ENCODE measurements at places on chromosomes 3 and 15.

- peak; percentile 26 for DNase-seq
These were observed at the start of gene DUSP7 for GRCh38 chr3:52056521-52056967. Gene DUSP7 (minus strand): TSS chr3:52056571. CDS start chr3:52056366, 205 bp downstream.

- no peak for DNase-seq
These were observed 153.4 kb downstream of the LMLN start for GRCh38 chr3:198113206-198114053.

DNA sequence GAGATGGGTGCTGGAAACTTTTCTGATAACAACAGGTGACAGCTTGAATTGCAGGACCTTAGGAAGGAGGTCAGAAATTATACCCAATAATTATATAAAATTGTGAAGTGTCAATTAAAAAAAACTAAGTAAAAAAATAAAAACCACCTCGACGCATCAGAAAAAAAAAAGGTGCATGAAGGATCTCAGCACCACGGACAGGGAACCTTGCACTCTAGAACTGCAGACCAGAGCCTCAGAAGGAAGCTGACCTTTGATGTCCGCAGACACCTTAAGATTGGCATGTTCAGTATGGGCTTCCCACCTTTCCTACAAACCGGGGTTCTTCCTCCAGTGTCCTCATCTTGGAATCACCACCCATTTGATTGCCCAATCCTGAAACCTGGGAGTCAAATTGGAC, 60.9 kb downstream of the SCN10A start:
- no peak for DNase-seq

- DNase-seq = no peak
These were observed 86.2 kb downstream of the TGFBR2 start for GRCh38 chr3:30692498-30693130.

DNA sequence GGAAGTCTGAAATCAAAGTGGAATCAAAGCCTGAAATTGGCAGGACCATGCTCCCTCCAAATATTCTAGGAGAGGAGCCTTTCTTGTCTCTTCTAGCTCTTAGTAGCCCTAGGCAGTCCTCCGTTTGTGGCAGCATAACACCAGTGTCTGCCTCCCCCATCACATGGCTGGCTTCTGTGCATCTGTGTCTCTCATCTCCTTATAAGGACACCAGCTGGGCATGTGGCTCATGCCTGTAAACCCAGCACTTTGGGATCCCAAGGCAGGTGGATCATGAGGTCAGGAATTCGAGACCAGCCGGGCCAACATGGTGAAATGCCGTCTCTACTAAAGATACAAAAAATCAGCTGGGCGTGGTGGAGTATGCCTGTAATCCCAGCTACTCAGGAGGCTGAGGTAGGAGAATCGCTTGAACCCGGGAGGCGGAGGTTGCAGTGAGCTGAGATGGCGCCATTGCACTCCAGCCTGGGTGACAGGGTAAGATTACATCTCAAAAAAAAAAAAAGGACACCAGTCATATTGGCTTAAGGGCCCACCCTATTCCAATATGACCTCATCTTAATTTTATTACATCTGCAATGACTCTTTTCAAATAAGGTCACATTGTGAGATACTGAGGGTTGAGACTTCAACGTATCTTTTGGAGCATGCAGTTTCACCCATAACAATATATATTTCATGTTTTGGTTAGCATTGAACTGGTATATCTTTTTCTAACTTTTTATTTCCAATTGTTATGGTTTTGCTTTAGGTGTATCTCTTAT, 148.0 kb upstream of the TPM1 start:
- DNase-seq = no peak

DNA sequence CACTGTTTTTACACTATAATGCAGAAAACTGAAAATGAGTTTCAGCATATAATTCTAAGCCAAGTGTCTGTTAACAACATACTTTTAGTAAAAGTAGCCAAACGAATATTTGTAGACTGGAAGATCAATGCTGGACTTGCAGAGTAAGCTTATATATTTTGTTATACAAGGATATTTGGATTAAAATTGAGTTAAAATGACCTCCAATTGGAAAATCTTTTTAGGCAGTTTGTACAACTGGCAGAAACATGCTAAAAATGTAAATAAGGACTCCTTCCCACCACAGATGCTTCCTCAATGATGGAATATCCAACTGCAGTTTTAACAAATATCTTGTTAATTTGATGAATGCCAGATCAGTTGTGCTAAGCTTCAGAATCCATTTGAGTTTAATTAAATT, 25.3 kb downstream of the ZBBX start:
- DNase-seq = no peak

DNA sequence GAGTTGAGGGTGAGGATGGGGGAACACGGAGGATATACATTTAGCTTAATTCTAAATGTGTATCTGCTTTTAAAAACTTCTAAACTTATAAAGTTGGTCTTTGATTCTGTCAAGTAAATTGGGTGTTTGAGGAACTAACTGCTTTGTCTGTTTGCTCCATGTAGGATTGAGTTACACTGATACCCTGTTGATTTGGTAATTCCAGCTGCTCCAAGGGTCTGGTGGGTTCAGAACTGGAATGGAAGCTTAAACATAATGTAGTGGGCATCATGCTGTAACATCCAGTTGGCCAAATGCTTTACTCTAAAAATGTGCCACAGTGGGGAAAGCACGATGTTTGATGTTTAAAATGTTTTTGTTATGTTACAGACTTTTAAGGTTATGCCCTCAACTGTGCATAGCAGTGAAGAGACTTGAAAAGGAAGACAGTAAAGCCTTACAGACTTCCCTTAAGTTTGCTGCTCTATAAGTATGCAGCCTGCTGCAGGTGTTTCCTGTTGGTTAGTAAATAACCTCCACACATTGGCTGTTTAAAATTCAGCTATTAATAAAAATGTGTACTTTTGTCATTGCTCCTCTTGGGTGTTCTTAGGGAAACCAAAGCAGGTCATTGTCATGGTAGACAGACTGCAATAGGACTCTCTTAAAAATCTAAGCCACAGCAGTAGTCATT, 5.9 kb upstream of the EDEM1 start:
- no peak for DNase-seq

- no peak for DNase-seq
These were observed 168.7 kb downstream of the GREM1 start for GRCh38 chr15:32886459-32886858.

DNA sequence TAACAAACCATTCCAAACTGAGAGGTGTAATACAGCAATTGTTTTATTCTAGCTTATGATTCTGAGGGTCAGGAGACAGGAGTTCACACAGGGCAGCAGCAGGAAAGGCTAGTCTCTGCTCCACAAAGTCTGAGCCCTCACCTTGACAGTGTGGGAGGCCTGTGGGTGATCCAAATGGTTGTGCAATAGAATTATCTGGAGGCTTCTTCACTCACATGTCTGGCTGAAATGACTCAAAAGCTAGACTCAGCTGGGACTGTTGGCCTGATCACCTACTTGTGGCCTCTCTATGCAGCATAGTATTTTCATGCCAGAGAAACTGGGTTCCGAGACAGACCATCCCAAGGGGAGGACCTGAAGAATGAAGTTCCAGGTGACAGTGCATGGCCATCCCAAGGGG, 233.9 kb upstream of the UBE2E2 start:
- no peak for DNase-seq

DNA sequence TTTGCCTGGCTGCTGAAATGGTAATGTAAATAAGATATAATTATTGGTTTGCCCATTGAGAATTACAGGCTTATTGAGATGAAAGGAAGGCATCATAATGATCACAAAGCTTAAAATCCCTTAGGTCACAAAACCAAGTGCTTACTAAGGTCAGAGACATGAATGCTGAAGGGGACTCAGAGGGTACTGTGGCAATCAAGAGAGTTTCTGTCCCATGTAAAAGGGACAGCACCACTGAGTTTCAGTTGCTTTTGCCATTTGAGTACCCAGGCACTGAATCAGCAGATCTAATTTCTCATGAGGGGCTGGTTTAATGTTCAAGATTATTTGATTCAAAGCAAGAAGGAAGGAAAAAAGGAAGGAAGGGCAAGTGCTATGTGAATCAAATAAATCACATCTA, 127.0 kb downstream of the PLOD2 start:
- DNase-seq = no peak

- DNase-seq = no peak
These were observed 66.2 kb downstream of the SAMMSON start for GRCh38 chr3:70065696-70066253.

- DNase-seq = peak; percentile 13
These were observed 95.4 kb downstream of the HCN4 start for GRCh38 chr15:73273181-73274002.

DNA sequence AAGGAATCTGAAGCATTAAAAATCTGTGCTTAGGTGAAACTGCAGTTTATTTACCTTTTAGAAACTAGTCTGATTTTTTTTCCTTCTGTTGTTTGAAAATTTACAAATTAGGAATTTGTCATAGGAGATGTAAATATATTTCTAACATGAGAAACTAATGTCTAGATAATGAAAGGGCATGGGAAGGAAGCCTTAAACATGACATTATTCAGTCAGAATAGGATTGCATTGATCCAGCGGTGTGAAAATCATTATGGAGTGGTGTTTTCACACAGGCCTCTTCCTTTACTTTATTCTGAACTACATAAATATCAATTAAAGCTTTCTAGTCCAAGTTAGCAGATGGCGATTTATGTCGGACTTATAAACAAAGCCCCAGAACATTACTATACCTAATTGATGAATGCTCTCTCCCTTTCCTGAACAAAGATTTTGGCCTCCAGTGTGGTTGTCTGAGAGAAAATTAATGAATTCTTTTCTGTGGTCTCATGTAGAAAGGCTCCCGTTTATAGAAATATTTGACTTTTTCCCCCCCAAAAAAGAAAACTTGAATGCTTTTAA, 37.9 kb downstream of the FNDC3B start:
- no peak for DNase-seq

DNA sequence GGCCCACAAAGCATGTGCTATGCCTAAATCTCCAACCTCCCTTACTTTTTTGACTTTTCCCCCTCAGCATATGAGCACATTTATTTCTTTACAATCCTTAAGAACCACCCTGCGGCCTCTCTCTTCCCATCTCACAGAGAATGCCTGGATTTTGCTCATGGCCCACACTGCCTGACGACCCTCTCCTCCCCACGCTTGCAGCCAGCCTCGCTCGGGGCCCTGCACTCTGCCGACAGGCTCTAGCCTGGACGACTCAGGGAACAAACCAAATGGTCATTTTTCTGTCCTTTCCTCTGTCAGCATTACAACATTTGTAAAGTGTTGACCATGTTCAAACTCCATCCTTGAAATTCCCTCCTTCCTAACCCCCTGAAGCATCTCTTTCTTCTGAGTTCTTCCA, 11.7 kb downstream of the HES1 start:
- DNase-seq = no peak

GRCh38 chr15:88011533-88011932, 245.0 kb downstream of the NTRK3 start:
- no peak for DNase-seq

DNA sequence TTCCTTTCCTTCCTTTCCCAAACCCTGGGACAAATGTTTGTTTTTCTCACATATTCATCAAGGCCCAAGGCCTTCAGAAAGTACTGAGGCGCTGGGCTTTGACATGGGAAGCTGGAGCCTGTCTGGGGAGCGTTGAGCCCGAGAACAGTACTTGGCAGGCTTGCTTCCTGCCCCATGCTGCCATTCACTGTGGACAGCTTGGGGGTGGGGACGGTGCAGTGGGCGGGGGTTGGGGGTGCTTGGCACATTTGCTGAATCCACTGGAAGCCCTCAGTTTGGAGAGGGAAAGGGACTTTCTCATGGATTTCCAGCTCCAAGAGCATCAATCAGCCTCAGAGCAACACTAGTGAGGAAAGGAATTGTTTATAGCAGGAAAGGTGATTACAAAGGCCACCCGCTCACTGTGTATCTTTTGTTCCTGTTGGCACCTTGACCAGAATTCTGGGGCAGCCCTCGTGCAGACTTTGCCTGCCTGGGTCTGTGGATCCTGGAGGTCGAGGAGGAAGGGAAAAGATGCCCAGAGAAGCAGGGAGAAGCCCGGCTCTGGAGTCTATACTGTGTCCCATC, 199.8 kb upstream of the RGMA start:
- no peak for DNase-seq

DNA sequence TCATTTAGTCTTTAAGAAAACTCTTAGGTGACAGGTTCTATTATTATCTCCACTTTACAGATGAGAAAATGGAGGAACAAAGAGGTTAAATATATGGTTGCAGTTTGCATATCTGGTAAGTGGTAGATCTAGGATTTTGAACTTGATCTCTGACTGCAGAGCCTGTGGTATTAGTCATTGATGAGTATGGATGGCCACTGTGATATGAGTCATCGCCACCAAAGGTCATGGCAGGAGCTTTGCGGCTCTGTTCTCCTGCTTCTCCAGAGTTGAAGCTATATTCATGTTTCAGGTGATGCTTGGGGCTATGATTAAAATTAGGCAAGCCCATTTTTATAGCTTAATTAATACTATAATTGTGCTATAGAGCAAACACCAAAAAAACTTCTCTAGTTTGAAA, 306.2 kb upstream of the DPPA4 start:
- no peak for DNase-seq

DNA sequence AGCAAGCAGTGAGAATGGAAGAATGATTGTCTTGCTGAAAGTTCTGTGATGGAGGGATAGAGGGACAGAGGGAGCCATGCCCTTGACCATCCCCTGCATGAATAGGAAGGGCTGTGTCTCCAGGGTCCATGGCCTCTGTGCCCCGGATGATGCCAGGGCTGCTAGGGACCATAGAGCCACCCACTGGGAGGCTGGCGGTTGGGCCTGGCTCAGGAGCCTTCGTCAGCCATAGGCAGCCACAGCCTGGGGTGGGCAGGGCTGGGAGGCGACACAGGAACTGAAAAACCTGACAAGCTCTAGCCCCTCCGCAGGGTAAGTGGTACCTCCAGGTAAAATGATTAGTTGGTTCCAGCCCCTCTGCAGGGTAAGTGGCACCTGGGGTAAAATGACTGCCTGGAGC, 19.1 kb upstream of the LAMP3 start:
- DNase-seq = no peak

DNA sequence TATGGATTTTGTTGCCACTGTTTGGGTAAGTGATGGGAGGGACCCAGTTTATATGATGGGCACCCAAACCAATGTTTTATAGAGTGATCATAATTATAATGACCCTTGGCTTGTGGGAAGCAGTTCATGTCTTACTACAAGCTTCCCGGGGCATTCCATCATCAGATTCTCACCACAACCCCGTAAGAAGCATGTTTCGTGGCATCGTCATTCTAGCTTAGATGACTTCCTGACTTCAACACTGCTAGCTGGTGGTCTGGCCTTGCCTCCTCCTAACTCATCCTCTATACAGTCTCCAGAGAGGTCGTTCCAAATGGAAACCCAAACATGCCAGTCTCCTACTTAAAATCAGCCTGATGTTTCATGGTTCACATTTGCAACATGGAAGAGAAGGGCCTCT, 226.9 kb downstream of the ADAMTS9 start:
- DNase-seq = peak; percentile 77

DNA sequence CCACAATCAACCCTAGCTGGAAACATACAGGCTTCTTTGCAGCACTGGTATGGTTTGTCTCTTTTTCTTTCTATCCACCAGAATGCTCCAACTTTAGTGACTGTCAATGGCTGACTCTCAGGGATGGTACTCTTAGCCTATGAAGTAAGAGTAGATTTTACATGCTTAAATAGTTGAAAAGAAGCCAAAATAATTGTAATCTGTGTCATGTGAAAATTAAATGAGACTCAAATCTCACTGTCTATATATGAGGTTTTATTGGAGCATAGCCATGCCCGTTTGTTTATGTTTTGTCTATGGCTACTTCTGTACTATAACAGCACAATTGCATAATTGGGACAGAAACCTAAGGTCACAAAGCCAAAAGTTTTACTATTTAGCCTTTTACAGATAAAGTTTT, 29.1 kb upstream of the PDZRN3 start:
- DNase-seq = no peak

- DNase-seq = no peak
These were observed 205.6 kb upstream of the PROK2 start for GRCh38 chr3:71990545-71990944.

GRCh38 chr3:57937092-57937491, 71.1 kb upstream of the FLNB start:
- no peak for DNase-seq
